NCI-H2081 (cell line): ENCODE measurements at places on chromosomes 3 and 15.

DNA sequence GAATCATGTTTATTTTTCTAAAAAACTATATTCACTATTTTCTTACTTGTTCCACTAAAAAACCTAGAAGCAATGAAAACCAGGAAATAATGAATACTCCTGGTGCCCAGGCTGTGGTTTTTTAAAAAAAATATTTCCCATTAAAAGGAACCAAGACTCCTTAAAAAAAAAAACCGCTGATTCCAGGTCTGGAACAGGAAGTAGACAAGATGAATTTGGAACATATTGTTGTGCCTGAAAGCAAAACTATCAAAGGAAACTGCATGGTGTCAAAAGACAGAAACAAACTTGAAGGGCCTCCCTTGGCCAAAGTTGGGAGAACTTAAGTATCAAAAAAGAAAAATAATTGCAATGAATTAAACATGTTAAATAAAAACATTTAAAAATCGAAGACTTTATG is 245.3 kb upstream of the P2RY1 start:
- DNase-seq = no peak

DNA sequence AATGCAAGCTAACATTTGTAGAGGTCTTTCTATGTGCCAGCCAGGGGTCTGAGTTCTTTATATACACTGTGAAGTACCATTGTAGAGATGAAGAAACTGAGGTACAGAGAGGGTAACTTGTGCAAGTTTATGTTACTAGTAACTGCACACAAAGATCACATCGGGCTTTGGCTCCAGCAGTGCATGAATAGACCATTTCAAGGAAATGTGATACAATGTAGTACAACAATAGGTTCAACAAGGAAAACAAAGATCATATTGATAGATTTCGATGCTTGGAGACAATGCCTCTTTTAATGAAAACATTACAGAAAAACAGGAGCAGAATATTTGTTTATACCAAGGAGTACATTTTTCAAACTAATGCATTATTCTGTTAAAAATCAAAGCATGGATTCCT is 115.3 kb downstream of the POLR2M start:
- DNase-seq = no peak

- DNase-seq = peak; percentile 49
Observed at GRCh38 chr3:197029511-197030167, at the start of gene MELTF. Gene MELTF (minus strand): TSS chr3:197029817. CDS start chr3:197029702, 115 bp downstream.

DNA sequence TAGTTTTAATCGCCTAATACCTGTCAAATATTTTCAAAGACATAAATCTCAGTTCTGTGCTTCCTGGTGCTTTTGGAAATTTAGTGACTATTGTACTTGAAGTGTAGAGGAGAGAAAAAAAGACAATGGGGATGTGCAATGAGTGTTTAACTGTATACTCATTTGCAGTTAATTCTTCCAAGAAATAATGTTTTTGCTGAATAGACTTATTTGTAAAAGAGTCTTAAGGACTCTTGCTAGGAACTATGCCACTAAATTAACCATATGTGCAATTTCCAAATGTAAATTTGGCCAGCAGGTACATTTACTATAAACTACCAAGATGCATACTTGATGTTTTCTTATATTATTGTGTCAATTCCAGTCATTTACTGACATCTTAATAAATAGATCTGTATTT is 2.0 kb downstream of the CHMP2B start:
- no peak for DNase-seq

DNA sequence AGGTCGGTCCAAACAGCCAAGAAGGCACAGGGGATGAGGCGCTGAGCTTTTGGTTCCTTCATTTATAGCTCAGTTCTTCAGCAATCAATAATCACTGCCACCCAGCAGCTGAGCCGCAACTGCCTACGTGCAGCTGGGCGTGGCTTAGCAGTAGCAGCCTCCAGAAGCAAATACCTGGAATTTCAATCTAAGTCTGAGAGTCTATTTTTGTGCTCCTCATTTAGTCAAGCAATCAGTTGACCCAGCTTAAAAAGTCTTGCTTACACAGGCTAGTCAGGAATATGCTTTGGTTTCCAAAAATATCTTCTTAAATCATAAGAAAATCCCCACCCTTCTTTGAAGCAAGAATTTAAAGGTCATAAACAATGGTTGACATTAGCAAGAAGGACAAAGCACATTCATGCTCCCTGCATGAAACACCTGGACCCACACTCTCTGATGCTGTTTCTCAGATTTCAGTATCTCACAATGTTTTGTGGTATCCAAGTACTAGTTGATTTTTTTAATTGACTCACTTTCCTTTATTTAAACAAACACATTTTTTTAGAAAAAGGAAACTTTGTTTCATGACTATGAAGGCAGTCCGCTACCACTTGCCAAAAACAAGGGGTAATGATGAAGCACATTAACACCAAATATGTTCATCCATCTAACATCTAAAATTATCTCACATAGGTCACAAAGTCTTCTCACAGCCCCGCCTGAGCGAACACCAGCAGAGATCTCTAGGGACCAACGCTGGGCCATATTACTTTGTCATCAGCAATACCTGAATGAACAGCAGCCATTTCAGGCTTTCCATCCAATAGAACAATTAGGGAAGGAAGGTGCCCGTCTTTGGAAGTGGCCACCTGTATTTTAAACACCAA is 106.1 kb downstream of the OXNAD1 start:
- no peak for DNase-seq

GRCh38 chr15:29102911-29103823 is 166.5 kb downstream of the NSMCE3 start:
- DNase-seq = no peak

- DNase-seq = no peak
Observed at GRCh38 chr3:12999147-13000140, 73.8 kb downstream of the IQSEC1 start.

- no peak for DNase-seq
Observed at GRCh38 chr3:54772051-54772450, 155.8 kb downstream of the LRTM1 start.

GRCh38 chr3:33358172-33358781 is 81.0 kb downstream of the FBXL2 start:
- no peak for DNase-seq

DNA sequence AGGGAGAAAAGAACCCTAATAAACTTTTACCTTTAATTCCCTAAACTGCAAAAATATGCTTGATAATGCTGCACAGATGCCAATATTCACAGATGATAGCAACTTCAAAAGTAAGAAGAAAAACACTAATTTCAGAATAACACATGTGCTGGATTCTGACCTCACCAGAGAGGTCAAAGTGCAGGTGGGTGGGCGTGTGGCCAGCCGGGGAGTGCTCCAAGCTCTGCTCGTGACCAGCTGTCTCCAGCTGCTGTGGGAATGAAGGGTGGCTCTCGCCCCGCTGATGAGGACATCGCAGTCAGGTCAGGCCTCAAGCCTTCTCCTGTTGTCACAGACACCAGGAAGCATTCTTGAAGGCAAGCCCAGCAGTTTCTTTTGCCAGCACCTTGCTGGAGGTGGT is 57.1 kb downstream of the ADAMTS17 start:
- no peak for DNase-seq

- DNase-seq = no peak
Observed at GRCh38 chr3:102460579-102460978, 25.8 kb downstream of the ZPLD1 start.

DNA sequence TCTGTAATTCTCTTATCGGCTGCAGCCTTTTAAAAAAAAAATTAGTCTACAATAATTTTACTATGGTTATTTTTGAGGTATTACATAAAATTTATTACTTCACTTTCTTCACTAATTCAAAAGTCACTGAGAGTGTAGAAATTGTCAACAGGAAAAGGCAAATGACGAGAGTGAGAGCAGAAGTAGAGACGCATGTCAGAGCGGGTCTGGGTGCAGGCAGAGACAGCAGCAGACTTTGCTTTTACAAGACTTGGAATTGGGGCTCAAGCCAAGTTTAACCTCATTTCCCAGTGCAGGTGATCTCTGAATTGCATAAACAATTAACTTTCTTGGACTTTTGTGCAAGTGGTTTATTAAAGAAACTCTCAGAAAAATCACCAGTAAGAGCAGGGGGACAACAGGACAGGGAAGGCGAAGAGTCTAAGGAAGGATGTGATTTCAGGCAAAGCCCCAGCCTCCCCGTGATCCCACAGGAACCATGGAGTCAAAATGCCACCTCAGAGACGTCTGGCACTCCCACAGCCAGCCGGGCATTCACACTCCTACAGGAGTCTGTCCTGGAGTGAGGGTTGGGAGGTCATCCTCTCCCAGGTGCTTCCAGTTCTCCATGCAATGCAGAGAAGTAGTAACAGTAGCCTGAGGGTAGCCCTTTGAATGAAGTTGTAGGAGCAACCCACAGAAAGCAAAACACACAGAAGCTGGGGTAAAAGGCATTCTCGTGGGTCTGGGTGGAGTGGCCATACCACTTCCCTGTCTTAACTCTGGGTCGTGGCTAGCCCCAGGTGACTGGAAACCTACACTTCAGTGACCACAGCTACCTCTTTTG is 274.0 kb upstream of the TGFBR2 start:
- no peak for DNase-seq

DNA sequence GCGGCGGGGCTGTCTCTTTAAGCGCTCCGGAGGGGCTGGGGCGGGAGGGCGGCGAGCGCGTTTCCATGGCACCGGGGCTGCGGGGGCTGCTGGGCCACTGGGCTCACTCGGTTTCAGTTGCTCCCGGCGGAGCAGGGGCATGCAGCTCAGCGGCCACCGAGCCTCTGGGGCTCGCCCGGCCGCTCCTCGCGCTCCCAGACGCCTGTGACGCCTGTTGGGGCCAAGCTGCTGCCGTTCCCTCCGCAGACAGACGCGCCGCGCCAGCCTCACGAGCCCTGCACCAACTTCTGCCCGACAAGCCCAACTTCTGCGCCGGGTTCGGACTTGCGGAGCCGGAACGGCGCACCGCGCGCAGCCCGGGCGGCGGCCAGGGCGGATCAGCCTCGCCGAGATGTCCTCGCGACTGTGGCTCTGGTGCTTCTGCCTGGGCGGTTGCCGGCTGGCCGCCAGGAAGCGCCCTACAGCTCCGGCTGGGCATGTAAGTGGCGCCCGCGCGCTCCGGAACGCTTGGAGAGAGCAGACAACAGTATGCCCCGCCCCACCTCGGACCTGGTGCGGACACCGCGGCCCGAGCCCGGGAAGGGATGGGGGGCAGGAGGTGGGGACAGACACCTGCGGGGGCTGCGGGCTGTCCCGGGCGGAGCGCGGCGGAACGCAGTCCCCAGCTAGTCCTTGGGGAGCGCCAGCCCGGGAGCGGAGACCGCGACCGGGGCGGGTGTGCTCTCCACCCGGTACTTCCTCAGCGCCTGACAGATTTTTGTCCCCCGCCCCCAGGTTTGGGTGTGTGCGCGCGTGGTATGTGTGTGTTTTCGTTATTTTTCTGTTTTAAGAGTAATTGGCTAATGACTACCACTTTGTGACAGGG is 154.1 kb upstream of the GOLIM4 start:
- DNase-seq = peak; percentile 94

DNA sequence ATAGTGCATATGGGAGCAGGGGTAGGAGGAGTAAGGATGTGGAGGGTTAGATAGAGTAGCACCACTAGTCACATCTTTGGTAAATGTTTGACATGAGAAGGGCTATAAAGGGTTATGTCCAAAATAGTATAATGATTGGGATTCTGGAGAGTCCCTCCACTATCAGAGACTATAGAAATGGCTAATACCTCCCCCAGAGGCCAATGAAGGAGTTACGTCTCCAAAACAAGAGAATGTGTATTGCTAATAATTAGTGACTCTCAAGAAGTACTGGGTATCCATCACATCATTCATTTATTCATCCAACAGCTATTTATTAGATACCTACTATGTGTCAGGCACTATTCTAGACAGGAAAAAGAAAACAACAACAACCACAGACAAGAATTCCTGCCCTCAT is 203.7 kb upstream of the UMPS start:
- DNase-seq = no peak

GRCh38 chr3:115986555-115987207 is 363.4 kb downstream of the GAP43 start:
- DNase-seq = peak; percentile 66

DNA sequence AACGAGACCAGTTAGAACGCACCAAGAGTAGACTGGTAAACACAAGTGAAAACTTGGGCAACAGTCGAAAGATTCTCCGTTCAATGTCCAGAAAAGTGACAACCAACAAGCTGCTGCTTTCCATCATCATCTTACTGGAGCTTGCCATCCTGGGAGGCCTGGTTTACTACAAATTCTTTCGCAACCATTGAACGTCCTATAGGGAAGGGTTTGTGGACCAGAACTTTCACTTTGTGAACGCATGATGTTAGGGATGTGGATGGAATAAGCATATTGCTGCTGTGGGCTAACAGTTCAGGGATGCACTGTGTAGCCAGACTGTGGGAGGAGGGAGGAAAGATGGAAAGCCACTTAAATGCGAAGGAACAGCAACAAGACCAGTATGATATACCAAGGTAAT is 34.9 kb upstream of the TBC1D23 start:
- no peak for DNase-seq

DNA sequence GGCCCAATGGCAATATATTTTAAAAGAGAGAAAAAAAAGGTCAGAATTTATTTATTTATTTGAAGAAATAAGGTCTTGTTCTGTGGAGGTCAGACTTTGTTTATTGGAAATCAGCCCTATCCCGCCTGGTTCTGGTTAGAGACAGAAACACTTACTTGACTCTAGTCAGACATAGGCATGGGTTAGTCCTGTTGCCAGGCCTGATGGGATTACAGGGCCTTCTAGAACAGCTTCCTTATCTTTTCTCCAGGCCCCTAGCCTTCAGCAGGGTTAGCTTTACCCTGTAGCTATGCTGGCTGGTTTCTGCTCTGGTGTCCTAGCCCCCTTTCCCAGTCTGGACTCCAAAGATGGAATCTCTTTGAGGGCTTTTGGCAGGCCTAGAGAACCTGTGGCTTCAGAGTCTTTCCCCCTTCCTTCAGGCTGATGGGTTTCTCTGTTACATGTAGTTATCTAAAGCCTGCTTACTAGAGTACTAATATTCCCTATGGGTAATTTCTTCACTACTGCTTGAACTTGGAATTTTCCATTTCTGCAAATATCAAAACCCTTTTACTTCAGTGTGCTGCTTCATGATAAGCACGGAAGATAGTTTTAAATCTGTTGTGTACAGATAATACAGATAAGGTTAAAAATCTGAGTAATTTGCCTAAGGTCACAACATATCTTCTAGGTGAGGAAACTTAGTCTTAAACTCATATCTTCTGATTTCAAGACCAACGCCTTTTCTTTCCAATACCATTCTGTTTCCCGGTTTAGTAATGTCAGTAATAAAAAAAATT is 10.6 kb downstream of the IREB2 start:
- DNase-seq = no peak

- no peak for DNase-seq
Observed at GRCh38 chr3:127634653-127635052, 5.7 kb downstream of the PODXL2 start.

DNA sequence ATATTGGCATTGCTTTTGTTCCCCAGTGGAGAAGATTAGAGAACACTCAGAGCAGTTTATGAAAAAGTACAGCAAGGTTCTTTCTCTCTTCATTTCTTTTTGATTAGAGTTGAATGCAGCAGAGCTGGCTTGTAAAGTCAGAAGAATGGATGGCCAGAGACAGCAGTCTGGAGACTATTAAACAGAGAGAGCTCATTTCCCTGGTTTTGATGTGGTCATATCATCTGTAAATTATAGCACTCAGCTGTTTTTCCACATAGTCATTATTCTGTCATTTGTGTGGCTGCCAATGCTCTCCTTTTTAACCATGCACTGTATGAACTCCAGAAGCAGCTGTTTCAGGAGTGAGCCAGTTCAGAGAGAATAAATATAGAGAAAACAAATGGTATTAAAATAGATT is 177.4 kb upstream of the CRBN start:
- peak; percentile 35 for DNase-seq

GRCh38 chr15:67927501-67928168 is 87.8 kb upstream of the RNU6-1 start:
- no peak for DNase-seq
